T-helper 2 cell treated with Interferon-gamma antibody and Interleukin-4, amounts not matched to agents 5 μg/mL and 100 μg/mL, for 36 hours (primary cell): ENCODE measurements at places on chromosomes 1 and 21.
A peak's percentile ranks its signal among the peaks of the same experiment; 100 is the strongest.

GRCh38 chr21:45713613-45714012, 70.1 kb downstream of the PCBP3 start:
- peaks cover 5% of the 10 kb centered on the region for H3K4me1 ChIP-seq
- no peak overlapping the region for H3K27ac ChIP-seq
- H3K36me3 ChIP-seq, result no peaks in the 10 kb centered on the region
- H3K4me3 ChIP-seq, result no peak overlapping the region

DNA sequence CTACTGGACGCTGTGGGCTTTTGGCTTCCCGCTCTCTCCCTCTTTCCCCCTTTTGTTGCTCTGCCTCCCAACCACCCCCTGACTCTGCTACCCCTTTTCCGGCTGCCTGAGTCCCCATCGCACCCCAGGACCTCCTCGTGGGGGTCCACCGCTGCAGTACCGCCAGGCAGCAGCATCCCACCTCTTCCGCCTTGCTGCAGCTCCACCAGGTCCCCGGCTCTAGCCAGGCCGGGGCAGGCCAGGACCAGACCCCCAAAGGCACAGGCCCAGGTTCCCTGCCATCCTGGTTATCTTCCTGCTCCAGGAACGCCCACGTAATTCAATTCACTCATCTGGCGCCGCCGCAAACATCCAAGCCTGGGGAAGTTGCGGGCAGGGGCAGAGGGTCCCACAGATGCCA, 139.8 kb downstream of the LIPI start:
- no peak overlapping the region for H3K27ac ChIP-seq
- H3K27me3 ChIP-seq, result no peaks in the 10 kb centered on the region
- DNase-seq, result no peak
- peaks cover 3% of the 10 kb centered on the region for H3K36me3 ChIP-seq
- H3K4me3 ChIP-seq, result no peak overlapping the region
- no peaks in the 10 kb centered on the region for H3K4me1 ChIP-seq

GRCh38 chr1:156750191-156750672, 1.2 kb downstream of the HDGF start:
- H3K4me1 ChIP-seq, result peaks cover 53% of the 10 kb centered on the region
- peak overlapping the region; percentile 98 for H3K4me3 ChIP-seq
- peak; percentile 37 for DNase-seq
- peak overlapping the region; percentile 96 for H3K27ac ChIP-seq
- H3K36me3 ChIP-seq, result peaks cover 30% of the 10 kb centered on the region
- no peaks in the 10 kb centered on the region for H3K27me3 ChIP-seq

DNA sequence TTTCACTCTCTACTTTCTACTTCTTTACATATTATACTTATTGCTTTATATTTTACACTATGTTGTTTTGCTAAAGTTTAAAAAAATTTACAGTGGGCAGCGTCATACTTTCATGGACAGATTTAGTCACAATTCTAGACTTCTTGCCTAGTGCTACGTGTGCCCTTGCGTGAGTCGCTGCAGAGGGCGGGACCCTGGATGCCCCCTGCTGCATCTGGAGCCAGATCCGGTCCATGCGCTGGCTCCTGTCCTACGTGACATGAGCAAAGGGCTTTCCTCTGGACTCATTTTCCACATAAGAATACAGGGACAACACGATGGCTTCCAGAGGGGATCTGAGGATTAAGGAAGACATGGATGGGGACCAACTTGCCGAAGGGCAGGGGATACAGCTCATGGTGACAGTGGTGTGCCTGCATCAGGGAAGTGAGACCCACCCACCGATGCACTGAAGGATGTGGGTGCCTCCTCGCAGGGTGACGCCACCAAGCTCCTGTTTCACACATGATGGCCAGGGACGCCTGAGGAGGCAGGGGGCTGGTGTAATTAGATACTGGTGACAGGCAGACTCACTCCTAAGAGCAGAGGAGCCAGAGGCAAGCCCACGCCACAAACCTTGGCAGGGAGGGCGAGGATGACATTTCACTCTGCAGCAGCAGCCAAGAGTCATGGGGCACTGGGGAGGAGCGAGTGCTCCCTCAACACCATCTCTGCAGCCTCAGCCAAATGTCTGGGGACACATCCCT, 86.6 kb downstream of the DMRTB1 start:
- no peaks in the 10 kb centered on the region for H3K4me1 ChIP-seq
- H3K27ac ChIP-seq, result no peak overlapping the region
- no peaks in the 10 kb centered on the region for H3K36me3 ChIP-seq
- H3K27me3 ChIP-seq, result no peaks in the 10 kb centered on the region
- H3K4me3 ChIP-seq, result no peak overlapping the region
- no peak for DNase-seq
